ENCODE measurements at places on chromosomes 16 and 17.

DNA sequence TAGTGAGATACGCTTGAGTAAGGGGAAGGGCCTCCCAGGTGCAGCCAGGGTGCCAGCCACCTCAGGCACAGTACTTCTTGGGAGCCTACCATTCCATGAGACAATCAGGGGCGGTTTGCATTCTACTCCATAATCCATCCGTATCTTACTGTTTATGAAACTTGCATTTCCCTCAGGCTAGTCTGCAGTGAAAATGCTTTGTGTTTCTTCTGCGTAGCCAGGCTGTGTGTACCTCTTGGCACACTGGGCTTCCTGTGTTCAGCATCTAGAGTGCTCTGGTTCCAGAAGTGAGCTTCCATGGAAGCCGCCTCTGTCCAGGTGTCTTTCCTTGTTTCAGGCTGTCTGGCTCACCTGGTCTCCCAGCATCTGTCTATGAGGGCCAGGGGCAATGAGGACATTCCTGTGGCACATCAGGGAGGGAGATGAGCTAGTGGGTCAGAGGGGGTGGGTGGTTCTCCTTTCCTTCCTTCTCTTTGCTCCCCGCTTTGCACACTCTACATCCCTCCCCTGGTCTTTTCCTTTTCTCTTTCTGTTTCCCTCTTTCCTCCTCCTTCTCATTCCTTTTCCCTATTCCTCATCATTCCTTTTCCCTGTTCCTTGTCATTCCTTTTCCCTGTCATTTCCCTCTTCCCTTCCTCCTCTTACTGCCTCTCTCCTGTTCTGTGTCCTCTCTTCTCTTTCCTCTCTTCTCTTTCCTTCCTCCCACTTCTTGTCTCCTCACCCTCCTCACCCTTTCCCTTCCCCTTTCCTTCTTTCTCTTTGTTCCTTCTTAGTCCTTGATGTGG is 386.5 kb downstream of the CPPED1 start:
- peak; percentile 51 for DNase-seq

DNA sequence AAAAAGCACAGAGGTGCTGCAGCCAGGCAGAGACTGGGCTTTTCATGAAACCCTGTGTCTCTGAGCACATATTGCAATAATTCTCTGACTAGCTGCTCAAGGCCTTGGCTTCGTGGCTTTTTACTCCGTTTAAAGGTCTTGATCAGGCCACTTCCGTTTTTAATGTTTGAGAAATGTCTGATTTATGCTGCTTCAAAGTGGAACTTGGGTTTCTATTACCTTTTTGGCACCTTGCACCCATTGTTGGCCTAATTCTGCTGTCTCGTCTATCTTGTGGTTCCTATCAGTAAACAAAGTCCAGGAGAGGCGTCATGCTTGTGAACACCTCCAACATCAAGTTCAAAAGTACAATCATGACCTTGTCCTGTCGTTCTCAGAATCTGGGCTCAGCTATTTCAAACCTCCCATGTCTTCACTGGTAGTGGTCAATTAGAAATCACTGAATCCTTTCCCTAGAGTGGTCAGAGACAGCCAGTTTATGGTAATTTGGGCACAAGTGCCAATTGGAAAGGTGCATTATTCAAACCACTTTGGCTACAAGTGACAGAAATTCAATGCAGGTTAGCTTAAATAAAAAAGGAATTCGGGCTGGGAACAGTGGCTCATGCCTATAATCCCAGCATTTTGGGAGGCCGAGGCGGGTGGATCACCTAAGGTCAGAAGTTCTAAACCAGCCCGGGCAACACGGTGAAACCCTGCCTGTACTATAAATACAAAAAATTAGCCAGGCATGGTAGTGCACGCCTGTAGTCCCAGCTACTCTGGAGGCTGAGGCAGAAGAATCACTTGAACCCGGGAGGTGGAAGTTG is 33.3 kb upstream of the METTL9 start:
- DNase-seq = no peak

DNA sequence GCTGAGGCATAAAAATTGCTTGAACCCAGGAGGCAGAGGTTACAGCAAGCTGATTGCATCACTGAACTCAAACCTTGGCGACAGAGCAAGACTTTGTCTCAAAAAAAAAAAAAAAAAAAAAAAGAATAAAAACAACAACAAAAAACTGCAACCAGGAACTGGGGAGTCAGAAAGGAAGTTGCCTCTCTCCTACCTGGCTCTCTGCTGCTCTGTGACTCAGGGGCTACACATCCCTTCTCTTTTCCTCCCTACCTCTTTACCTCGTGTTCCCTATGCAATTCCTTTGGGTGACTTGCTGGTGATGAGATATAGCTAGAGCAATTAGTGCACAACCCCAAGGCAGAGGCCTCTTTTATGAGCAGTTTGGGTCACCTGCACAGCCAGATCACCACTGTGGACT is 95.9 kb downstream of the ABCC1 start:
- DNase-seq = no peak

GRCh38 chr17:67491009-67491680 is 114.1 kb downstream of the PITPNC1 start:
- peak; percentile 54 for DNase-seq

DNA sequence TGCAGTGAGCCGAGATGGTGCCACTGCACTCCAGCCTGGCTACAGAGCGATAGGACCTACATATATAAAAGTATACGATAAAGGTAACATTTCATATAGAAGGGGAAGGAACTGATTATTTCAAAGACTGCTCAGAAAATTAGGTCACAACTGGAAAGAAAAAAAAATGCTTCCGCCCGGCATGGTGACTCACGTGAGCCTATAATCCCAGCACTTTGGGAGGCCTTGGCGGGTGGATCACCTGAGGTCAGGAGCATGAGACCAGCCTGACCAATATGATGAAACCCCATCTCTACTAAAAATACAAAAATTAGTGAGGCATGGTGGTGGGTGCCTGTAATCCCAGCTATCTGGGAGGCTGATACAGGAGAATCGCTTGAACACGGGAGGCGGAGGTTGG is 7.8 kb downstream of the TEX14 start:
- no peak for DNase-seq

DNA sequence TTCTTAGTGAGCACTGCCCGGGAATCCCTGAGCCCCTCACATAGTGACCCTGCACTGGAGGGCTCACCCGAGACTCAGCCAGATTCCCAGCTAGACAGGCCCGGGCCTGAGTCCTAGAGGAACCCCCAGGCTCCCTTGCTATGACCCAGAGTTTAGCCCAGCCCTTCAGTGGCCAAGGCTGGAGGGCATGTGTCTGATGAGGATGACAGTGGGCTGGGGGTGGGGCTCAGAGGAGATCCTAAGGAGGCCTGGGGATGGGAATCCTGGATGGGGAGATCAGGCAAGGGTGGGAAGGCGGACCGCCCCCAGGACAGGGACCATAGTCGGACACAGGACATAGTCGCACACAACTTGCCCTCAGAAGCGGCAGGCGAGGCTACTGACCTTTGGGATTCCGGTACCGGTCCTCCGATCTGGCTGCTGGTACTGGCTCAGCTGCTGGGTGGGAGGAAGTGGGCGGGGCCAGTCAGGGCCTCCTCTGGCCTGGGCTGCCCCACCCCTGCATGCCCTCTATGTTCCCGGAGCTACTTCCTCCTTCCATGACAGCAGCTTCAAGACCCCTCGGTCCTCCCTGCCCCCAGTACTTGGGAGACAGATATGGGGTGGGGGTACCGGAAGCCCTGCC is 1.1 kb downstream of the CD79B start:
- no peak for DNase-seq

GRCh38 chr16:54891346-54891745 is 39.3 kb upstream of the IRX5 start:
- no peak for DNase-seq

GRCh38 chr17:10556301-10557005 is 7.0 kb upstream of the MYH2 start:
- DNase-seq = no peak
